ENCODE measurements at places on chromosomes 7 and 10.

DNA sequence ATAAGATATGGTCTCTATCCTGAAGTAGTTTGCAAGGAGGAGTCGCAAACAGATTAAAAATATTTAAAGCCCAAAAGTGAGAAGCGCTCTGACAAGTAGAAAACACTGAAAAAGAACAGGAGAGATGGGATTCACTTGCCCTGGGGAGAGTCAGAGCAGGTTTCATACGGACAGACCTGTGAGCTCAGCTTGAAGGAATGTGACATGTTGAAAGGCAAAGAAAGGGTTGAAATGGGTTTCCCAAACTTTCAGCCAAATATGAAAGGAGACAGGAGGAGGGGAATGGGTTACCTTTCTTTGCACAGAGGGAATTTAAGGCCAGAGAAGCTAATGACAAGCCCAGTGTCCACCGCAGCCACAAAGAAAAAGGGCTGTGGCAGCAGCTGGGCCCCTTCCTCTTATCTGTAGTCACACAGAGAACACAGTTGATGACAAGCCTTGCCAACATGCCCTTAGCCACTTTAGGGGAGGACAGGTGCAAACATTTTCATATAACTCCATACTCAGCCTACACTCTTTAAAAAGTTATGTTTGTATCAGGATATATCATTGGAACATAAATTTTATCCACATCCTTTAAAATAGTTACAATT, 14.9 kb downstream of the HOXA1 start:
- DNase-seq = no peak

DNA sequence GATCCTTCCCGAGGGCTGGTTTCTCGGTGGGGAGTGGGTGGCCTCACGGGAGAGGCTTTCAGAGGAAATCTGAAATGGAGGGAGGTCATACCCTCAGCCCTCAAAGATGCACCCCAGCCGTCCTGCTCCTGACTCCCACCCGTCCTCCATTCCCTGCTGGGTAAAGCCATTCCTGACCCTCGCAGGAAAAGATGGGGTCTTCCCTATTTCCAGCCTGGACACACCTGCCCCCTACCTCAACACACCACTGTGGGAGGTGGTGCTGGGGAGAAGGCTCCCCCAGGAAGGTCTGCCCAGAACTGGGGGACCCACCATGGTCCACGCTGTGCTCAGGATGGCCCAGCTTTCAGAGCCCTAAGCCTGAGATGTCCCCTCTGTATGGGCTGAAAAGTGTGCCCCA, 86.9 kb downstream of the CHST15 start:
- DNase-seq = no peak

DNA sequence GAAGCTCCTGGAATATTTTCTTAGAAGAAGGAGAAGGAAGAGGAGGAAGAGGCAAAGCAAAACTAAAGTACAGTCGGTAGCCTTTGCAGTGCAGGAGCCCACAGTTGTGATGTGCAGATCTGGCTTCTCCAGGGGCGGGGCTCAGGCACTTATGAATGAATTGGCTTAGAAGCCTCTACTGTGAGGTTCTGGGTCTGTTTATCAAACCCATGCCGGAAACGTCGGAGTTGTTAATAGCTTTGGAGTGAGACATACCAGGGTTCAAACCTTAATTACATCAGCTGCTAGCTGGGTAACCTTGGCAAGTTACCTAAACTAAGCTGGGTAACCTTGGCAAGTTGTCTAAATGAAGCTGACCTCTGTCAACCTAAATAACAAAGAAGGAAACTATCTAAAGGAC, 89.3 kb upstream of the PITRM1 start:
- no peak for DNase-seq

DNA sequence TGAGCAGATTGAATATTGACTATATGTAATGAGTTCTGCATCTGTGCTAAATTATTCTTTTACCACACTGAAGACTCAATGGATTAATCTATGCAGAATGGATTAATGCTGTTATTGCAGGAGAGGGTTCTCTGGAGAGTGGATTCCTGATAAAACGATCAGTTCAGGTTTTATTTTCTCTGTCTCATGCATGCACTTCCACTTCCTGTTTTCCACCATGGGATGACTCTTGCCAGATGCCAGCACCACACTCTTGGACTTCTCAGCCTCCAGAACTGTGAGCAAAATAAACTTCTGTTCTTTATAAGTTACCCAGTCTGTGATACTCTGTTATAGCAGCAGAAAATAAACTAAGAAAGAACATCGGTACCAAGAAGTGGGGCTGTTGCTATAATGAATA, 207.5 kb downstream of the KCND2 start:
- DNase-seq = no peak

DNA sequence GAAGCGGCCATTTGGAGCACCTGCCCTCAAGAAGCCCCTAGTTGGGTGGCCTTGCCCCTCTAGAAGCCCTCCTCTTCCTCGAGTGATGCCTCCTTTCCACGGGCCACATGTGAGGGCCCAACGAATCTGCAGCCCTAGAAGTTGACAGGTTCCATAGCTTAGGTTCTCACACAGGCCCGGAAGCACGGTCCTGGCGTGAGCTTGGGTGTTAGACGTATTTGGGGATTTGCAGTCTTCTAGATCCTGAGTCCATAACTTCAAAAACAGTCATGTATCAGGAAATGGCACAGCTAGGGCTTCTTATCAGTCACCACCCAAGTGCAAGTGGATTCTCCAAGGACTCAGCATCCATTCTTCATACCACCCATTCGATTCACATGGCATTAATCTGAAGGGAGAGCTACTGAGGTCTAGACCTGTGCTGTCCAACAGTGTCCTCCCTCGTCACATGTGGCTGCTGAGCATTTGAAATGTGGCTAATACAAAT, 477 bp upstream of the FBXW4 start:
- DNase-seq = no peak

GRCh38 chr7:92200791-92201190, 21.8 kb upstream of the LRRD1 start:
- DNase-seq = no peak

- peak; percentile 5 for DNase-seq
Measured at GRCh38 chr10:15719899-15720634, at the start of gene ITGA8. TSS of gene ITGA8 (minus strand) at chr10:15719922. CDS start at chr10:15719771, 151 bp downstream.

DNA sequence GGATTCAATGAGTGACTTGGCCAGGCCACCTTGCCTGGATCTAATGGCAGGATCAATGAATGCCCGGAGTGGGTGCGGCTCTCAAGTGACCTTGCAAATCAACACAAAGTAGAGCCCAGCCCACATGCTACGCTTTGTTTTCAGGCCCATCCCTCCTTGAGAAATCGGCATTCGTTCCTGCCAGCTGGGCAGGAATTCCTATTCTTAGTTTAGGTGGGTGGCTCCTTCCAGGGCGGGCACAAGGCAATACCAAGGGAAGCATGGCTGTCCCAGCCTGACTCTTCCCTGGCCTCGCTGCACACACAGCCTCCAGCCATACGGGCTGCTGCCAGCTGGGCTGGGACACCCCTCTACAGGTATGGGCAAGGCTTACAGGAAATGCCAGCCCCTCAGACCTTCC, 119.3 kb downstream of the SH3PXD2A start:
- no peak for DNase-seq

All from NCI-H526 (cell line).